Fibroblast of skin of left quadriceps (primary cell): ENCODE measurements at places on chromosomes 3 and 15.
A peak's percentile ranks its signal among the peaks of the same experiment; 100 is the strongest.

GRCh38 chr3:166209701-166210100, 372.5 kb upstream of the BCHE start:
- DNase-seq, result no peak

DNA sequence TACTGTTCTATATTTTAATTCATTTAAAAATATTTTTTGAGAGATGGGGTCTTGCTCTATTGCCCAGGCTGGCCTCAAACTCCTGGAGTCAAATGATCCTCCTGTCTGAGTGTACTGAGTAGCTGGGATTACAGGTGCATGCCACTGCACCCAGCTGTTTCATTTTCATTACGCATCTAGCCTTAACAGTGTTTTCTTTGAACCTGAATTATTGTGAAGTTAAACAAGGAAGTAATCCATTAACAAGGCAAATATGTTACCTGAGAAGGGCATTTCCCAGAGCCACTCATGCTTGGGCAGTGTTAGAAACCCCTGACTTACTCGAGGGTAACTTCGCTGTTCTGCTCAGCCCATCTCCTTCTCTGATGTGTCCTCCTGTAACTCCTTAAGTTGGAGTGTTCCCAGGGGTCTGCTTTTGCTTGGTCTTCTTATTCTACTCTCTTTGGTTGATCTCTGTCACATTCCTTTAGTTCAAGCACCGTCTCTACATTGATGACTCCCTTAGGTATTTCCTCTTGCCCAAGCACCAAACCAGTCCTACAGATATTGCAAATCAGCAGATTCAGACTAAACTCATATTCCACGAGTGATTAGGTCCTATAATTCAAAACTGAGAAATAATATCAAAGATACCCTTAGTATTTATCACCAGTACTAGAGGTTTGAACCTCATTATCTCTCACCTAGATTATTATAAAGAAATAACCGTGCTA, 107.9 kb downstream of the STAC start:
- DNase-seq, result no peak

DNA sequence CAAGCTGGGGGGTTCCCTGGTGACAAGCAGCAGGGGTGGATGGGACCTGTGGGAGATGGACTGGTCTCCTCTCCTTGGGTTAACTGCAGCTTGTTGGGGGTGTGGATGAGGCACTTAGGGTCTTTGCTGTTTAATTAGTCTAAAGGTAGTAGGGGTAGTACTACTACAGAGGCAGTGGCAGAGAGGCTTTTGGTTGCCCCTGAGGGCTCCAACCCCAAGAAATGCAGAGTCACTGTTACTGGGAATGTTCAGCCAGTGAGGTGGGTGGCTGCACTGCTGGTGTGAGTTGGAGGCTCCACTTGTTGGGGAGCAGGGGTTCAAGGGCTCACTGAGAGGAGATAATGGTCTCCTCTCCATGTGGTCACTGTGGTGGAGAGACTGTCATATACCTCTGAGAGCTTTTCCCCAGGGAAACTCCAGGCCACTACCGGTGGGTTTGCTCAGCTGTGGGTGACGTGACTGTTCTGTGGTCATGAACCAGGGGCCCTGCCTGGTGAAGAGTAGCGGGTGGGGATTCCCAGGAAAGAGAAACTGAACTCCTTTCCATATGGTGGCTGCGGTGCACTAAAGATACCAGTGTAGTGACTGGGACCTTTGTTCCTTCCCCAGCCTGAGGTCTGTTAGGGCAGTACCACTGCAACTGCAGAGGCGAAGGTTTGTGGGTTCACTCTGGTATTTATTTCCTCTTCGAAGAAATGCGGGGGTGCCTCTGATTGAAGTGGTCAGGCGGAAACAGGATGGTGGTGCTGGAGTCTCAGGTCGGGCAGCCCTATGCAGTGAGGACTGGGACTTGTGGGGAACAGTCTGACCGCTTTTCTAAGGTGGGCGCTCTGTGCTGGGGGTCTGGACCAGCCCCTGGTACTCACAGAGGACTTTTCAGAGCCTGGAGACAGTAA, 68.9 kb upstream of the TNFSF10 start:
- no peak for DNase-seq

DNA sequence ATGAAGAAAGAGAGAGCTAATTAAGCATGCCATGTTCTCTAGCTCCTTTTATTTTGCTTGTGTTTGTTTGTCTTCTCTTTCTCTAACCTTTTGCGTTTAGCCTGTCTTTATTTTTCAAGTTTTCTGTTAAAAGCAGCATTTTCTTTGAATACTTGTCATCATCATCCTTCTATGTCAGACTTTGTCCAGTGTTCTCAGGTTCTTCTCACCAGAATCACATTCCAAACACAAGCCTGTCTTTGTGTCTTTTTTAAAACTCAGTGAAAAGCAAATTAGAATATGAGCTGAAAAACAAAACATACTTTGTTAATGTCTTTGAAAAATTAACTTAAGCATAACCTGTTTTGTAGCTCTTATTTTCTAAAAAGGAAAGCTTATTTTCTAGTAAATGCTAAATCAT, 62.4 kb downstream of the LEKR1 start:
- DNase-seq, result no peak

- DNase-seq, result peak; percentile 92
Measured at GRCh38 chr3:184757022-184757651, 45.3 kb upstream of the MAGEF1 start.

DNA sequence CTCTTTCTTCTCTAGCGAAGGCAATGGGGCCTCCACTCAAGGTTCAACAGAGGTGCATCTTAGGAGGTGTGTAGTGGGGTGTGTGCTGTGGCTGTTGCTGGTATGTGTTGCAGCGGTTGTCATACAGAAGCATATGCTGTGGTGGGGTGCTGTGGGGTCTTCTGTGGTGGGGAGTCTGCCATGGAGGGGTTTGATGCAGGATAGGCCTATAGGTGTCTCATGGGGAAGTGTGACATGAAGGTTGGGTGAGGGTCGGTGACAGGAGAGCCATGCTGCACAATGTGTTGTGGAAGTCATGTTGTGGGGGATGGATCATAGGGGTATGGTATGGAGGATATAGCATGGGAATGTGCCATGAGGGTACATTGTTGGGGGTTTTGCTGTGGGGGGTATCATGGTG, 20.3 kb downstream of the NMNAT3 start:
- no peak for DNase-seq

DNA sequence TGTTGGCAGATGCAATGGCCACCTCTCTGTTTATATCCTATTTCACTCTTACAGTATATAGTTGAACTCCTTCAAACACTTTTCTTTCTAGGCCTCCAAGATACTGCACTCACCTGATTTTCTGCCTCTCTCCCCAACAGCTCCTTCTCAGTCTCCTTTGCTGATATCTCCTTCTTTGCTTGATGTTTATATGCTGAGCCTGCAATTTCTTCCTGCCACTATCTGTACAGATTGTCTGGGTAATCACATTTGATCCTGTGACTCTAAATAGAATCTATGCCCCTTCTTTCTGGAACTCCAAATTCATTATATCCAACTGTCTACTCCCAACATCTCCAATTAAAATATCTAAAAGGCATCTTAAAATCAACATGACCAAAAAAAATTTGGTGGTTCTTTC, 165.5 kb upstream of the PFN2 start:
- no peak for DNase-seq

GRCh38 chr3:157652366-157652765, 149.2 kb upstream of the VEPH1 start:
- no peak for DNase-seq

- no peak for DNase-seq
Measured at GRCh38 chr3:114155370-114155821, 23.5 kb downstream of the DRD3 start.

DNA sequence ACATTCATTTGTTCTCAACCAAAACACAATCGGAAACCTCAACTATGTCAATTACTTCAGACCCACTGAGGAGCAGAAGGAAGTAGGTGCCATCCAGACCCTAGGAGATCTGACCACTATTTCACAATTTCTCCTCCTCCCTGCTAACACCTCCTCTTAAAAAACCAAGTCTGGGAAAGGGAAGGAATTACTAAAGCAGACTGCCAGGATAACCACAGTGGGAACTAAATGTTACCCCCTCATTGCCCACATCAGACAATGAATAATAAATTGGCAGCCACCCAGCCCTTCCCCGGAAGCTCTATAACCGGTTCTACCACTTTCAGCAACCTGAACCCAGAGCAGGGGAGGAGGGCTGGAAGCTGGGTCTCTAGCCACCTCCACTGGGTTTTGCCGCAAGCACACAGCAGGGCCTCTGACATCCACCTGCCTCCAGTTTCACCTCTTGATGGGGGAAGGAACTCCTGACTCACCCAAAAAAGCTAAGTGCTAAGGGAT, 17.6 kb downstream of the C15orf62 start:
- no peak for DNase-seq

- DNase-seq, result no peak
Measured at GRCh38 chr3:14793858-14794234, 24.9 kb upstream of the FGD5 start.

DNA sequence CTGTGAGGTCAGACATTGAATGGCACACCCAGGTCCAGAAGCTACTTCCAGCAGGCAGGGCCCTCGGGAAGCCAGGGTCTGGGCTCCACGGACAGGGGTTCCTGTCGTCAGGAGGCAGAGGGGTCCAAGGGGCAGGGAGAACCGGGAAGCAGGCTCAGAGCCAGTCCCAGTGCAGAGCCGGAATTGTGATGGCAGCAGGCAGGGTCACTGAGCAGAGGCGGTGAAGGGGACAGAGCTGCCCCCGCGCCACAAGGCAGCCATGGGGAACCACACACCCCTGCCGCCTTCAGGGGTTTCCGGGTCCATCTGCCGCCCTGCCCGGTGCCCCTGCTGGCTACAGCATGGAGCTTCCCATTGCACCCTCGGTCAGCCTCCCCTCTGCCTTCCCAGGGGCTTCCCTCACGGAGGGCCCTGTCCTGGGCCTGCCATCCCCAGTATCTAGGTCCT, 136.9 kb downstream of the NSMCE3 start:
- no peak for DNase-seq

GRCh38 chr3:188520466-188520865, 366.5 kb downstream of the LPP start:
- DNase-seq, result no peak

GRCh38 chr15:83422541-83422940, 24.6 kb upstream of the SH3GL3 start:
- DNase-seq, result no peak

GRCh38 chr15:45133561-45133920, 3.7 kb downstream of the DUOX1 start:
- DNase-seq, result no peak

DNA sequence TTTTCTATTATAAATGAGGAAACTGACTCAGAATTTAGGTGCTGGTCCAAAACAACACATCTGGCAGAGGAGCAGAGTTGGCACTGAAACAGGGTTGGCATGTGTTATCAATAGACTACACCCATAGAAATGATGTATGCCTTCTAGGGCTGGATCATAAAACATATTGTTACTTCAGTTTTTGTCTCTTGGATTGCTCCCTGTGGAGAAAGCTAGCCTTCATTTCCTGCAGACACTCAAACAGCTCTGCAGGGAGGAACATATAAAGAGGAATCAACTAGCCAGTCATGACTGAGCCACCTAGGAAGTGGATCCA, 507 bp upstream of the MRPL3 start:
- peak; percentile 24 for DNase-seq

DNA sequence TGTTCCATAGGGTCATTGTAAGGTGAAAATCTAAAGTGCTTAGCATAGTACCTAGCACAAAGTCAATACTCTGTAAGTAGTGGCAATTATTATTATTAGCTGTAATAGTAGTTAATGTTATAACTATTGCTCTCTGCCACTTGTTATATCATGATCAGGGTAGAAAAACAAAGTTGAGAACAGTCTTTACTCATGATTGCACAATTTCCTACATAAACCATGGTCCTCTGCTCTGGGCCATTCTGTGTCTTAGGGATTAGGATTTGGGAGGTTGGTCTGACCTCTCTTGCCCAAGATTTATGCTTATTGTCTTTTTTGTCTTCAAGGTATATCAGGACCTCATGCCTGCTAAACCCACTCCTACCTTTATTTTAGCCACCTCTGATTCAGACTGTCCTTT, 4.3 kb upstream of the LRRC58 start:
- DNase-seq, result no peak

DNA sequence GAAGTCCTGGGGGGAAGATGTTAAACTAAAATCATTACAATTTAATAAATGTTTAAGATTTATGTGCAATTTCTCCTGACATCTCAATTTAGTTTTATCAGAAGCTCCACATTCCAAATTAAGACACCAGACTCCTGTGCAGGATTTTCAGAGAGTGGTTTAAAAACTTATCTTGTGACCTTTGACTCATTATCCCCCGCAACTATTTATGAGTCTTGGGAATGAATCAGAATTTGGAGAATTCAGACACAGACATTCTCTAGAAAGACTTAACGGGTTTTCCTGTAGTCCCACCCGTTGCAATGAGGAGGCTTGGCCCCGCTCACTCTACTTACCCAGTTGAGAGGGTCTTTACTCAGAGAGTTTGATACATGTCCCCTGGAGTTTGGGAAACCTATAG, 7.1 kb downstream of the OR5K2 start:
- DNase-seq, result no peak

DNA sequence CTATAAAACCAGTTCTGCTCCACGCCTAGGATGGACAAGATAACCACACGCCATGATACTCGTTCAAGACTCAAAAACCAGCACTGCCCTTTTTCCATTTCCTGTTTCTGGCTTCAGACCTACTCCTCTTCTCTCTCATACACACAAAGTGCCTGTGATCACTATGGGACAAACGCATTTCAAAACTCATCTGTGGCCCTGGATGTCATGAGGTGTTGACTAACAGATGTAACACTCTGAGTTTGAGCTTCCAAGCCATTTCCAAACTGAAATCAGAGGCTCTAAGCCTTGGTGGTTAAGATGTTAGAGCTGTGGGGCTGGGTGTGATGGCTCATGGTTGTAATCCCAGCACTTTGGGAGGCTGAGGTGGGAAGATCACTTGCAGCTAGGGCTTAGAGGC, 55.7 kb upstream of the LMOD3 start:
- no peak for DNase-seq

DNA sequence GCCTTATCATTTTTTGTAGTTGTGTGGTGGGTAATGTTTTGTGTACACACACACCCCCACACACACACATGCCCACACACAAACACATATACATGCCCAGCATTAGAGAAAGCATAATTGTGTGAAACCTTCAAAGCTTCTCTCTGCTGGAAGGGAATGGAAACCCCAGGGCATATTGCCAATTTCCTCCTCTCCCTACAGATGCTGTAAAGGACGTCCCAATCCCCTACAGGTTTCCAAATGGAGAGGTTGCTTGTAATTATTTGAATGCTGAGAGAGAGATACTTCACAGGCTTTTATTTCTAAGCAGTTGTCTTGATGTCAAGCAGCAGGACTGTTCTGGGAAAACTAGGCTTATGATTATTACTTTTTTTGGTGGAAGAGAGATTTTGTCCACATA, 23.0 kb upstream of the CCK start:
- DNase-seq, result no peak

GRCh38 chr3:143700431-143700975, 147.8 kb downstream of the SLC9A9 start:
- DNase-seq, result no peak

DNA sequence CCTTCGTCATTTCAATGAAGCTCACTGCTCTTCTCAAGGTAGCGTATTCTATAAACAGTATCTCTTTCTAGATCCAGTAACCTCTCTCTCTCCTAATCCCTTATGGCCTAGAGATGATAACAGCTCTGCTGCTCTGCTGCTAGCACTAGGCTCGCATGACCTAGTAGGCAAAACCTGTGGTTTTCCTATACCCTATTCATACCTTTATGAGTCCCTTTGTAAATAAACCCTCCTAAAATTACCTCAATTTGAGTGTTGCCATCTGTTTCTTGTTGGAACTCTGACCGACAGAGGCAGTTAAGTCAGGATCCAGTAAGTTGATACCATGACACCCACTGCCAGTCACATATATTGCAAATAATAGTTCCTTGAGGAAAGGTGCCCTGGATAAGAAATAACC, 7.3 kb downstream of the CCDC14 start:
- no peak for DNase-seq

- peak; percentile 32 for DNase-seq
Measured at GRCh38 chr3:122890077-122890719, 95.3 kb downstream of the SLC49A4 start.
